Stimulated activated CD8-positive, alpha-beta memory T cell treated with anti-CD3 and anti-CD28 coated beads, Interleukin-15, amount 100 ng/mL, for 48 hours (primary cell): ENCODE measurements at places on chromosomes 1 and 21.

GRCh38 chr1:181149326-181150125 is 61.0 kb downstream of the IER5 start:
- peak; percentile 55 for DNase-seq

DNA sequence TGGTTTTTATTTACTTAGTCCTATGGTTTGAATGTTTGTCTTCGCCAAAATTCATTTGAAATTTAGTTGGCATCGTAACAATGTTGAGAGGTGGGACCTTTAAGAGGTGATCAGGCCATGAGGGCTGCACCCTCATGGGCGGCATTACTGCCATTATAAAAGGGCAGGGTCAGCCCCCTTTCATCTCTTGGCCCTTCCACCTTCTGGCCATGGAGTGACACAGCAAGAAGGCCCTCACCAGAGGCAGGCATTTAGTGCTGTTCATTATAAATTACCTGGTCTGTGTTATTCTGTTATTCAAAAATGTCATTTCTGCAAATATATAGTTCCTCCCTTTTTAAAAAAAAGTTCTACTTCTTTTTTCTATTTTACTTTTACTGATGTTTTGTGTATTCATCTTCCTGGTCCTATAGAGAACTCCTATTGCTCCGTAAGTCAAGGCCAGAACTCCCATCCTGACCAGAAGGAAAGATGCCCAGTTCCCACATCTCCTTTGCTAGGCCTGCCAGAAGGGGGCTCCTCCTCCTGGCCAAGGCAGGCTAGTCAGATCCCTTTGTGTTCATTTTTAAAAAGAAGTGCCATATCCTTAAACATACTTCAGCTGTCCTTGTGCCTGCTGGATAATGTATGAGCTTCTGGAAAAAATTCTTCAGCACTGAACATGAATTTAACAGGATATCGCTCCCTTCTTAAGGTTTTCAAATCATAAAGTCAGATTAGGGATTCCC is 10.0 kb upstream of the LBR start:
- no peak for DNase-seq

DNA sequence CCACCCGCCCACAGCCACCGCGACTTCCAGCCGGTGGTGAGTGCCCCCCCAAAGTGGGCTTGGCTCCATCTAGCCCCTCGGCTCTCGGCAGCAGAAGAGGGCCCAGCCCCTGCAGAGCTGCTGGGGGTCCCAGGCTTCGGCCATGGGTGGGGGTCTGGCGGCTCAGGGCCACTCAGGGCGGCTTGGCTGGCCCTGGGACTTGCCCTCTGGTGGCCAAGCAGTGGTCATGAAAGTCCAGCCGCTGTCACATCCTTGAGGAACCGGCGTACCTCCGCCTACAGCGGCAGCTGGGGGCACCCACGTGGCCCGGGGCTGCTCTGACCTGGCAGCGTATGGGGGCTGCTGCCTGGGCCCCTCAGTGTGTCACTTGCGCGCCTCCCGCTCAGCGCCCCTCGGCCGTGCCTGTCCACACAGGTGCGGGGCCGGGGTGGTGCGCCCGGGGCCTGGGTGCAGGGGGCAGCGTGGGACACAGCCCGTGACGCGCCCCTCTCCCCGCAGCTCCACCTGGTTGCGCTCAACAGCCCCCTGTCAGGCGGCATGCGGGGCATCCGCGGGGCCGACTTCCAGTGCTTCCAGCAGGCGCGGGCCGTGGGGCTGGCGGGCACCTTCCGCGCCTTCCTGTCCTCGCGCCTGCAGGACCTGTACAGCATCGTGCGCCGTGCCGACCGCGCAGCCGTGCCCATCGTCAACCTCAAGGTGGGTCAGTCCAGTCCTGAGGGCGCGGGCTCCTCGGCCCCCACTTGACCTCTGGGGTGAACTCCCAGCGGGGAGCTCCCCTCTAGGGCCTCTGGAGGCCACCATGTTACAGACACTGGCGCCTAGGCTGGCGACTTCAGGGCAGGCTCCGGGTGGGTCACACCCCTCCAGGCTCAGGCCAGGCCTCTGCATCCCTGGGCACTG is 32.4 kb downstream of the SLC19A1 start:
- DNase-seq, result no peak

GRCh38 chr1:20216574-20216973 is 30.3 kb upstream of the PLA2G2C start:
- no peak for DNase-seq

GRCh38 chr1:235708390-235708962 is 58.9 kb upstream of the GNG4 start:
- DNase-seq, result no peak

- no peak for DNase-seq
Observed at GRCh38 chr21:29521872-29522271, 223.2 kb downstream of the BACH1 start.

DNA sequence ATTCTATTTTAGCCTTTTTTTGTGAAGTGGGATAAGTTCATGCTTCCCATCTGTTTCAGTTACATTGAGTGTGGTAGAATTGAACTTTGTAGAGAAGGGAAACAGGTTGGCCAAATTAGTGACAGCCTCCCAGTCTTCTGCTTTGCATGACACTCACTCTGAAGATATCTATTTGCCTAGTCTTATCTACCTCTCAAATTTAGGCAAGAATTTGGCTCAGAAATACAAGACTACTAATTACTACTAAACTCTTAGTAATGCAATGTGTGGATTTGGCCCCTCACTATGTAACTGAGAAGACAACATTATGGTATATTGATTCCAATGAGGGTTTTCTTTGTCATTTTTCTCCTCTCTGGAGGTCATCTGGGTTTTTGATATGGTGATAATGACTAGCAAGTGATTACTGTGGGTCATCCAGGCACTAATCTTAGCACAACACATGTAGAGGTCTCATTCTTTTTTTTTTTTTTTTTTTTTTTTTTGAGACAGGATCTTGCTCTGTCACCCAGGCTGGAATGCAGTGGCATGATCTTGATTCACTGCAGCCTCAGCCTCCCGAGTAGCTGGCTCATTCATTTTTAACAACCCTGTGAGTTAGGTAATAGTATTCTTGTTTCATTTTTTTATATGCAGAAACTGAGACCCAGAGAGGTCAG is 6.3 kb downstream of the FAM20B start:
- no peak for DNase-seq

- peak; percentile 54 for DNase-seq
Observed at GRCh38 chr1:160070243-160071163, 543 bp upstream of the KCNJ10 start.

DNA sequence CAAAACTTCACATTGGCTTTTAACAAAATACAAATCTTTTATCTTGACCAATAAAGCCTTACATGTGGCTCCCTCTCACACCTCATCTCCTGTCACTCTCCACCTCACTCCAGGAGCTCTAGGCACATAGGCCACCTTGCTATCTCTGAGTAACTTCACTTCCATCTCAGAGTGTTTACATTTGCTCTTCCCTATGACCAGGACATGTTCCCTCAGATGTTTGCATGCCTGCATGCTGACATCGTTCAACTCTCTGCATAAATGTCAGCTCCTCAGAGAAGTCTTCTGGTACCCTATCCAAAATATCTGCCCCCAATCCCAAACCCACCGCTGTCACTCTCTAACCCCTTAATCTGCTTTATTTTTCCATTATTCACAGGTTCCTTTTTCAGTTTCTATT is 110.9 kb downstream of the TOMM20 start:
- DNase-seq, result no peak

DNA sequence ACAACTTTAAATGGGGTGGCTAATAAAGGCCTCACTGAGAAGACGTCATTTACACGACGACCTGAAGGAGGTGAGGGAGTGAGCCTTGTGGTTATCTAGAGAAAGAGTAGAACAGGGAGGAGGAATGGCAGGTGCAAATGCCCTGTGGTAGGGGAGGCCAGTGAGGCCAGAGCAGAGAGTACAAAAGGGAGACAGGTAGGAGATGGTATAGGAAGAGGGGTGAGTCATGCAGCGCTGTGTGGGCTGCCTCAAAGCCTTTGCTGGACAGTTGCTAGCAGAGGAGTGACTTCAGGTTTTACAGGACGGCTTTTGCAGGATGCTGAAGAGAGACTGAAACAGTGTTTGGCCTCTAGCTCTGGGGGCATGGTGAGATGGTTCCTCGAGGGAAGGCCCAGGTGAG is 116.0 kb downstream of the IER5 start:
- DNase-seq, result no peak

- DNase-seq, result no peak
Observed at GRCh38 chr1:31488528-31488927, 75.5 kb downstream of the SERINC2 start.

GRCh38 chr1:160560806-160561205 is 18.5 kb downstream of the CD84 start:
- no peak for DNase-seq
